ENCODE measurements at places on chromosomes 6 and 20.

- DNase-seq = peak; percentile 58
Observed at GRCh38 chr20:5001174-5002076, at the start of gene SLC23A2. SLC23A2 (minus strand) TSS chr20:5001510; CDS start chr20:4932562, 68,948 bp downstream.

- no peak for DNase-seq
Observed at GRCh38 chr6:94487371-94487770, 1068.0 kb upstream of the EPHA7 start.

DNA sequence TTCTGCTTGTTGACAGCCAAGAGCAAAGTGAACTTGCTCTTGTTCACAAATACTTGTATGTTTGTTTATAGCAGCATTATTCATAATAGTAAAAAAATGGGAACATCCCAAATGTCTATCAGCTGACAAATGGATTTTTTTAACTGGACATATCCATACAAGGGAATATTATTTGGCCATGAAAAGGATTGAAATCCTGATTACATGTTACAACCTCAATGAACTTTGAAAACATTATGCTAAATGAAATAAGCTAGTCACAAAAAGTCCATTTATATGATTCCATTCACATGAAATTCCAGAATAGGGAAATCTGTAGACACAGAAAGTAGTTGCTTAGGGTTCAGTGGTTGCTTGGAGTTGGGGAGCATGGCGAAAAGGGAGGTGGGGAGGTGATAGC is 28.4 kb upstream of the BAG2 start:
- DNase-seq = no peak

DNA sequence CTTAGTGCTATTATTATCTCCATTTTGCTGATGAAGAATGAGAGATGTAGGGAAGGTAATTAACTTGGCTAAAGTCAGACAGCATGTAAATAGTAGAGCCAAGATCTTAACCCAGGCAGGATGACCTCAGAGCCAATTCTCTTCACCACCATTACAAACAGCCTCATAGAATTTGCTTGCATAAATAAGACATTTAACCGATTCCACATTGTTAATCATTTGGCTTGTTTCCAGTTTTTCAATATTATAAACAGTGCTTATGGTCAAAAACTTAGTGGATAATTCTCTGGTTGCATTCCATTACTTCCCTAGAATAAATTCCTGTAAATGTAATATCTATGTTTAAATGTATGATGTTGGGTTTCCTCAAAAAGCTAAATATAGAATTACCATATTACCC is 19.1 kb upstream of the PRDM1 start:
- no peak for DNase-seq

DNA sequence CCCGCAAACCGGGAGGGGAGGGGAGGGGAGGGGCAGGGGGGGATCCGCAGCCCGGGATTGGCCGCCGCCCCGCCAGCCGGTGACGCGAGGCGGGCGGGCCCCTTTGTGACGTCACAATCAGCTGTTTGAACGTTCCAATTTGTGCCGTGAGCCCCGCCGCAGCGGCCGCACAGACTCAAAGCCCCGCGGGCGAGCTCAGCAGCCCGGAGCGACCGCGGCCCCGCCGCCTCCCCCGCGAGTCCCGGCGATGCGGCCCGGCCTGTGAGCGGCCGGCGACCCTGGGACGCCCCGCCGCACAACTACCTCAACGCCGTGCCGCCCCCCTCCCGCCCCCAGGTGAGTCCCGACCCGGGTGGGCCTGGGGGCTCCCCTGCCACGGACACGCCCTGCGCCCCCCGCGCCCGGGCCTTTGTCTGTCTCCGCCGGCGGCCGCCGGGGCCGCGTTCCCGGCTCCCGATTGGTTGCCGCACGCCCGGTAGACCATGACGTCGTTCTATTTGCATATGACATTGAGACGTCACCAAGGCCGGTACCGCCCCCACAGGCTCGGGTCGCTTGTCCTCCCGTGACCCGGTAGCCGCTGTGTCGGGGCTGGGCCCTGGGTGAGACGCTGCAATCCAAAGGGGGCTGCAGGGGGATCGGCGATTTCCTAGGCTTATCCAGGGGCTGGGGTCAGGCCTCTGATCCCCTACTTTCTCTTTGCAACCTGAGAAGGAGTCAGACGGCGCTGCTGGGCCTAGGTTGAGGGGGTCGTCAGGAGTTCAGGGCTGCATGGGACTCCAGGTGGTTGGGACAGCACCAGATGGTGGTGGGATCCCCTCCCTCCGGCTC is at the start of gene TP53INP2:
Gene TP53INP2 (plus strand): TSS at position 168 of the 831 bp plus-strand sequence. CDS start 4,396 bp downstream, outside the sequence.
- DNase-seq = peak; percentile 86

- no peak for DNase-seq
Observed at GRCh38 chr6:74598462-74599393, 607.1 kb downstream of the COL12A1 start.

DNA sequence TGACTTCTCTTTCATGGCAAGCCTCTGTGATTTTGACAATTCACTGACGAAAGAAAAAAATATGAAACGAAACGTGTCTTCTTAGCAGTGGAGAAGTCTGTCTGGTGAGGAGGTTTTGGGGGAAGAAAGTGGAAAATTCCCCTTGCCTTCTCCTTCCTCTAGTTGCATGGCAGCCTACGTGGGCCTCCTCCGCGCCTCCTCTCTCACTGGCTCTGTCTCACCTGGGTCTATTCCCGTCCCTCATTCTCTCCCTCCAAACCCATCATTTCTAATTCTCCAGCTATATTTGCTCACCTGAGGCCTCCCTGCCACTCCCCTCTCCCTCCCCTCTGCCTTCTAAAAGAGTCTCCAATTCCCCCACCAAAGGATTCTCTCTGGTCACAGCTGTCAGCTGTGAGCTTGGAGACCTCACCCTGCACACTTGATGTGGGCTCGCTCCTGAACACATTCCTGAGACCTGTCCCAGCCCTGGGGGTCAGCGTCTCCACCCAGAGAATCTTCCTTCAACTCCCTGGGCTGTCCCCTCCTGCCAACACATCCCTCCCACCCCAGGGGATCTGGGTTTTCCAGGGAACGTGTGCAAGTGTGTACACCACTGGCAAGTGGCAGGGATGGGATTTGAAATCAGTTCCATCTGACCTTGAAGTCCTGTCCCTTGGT is 159.6 kb upstream of the PMEPA1 start:
- DNase-seq = no peak

DNA sequence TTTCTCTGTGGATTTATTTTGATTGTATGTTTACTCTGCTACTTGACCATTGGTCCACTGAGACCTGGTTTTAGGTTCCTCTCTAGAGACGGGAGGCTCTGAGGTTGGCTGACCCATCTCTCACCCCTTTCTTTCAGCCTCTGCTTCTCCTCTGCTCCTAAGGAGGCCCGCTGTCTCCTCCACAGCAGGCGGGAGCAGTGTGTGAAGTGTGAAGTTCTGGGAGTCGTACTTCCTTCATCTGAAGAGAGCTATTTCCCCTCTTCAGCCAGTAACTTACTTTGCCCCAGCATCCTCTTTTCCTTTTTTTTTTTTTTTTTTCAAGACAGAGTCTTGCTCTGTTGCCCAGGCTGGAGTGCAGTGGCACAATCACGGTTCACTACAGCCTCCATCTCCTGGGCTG is 21.1 kb downstream of the PDRG1 start:
- DNase-seq = no peak

DNA sequence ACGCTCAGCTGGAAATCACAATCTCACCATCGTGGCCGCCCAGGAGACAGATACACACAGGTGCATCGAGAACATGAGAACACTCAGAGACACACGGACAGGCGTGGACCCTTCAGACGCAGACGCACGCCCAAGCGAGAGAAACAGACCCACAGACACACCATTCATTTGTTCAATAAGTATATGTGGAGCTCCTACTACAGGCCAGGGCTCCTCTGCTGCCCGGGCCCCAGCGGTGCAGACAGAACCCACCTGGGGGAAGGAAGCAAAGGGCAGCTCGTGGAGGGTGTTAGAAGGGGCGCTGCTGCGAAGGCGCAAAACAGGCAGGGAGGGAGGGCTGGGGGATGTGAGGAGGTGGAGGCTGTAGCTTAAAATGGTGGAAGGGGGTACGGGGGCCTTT is 39.2 kb downstream of the SRC start:
- no peak for DNase-seq

DNA sequence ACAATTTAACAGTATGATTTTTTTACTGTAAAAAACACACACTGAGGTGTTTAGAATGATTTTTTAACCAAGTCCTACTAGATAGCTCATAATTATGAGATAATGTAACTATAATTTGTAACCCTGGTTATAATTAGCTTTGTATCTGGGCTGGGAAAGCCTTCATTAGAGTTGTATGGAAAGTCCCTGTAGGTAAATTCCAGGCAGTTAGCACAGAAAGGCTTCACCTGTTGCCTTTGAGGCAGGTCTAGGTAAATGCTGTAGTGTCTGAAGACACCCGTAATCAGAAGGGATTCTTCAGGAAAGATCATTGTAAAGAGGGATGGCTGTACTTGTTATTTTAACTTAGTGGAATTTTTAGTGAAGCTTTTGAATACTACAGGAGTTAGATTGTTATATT is 1.9 kb downstream of the TMEM200A start:
- DNase-seq = no peak

- DNase-seq = no peak
Observed at GRCh38 chr6:116304538-116305097, 24.9 kb upstream of the TSPYL1 start.

- no peak for DNase-seq
Observed at GRCh38 chr20:13344671-13345070, 123.6 kb downstream of the ISM1 start.

- DNase-seq = no peak
Observed at GRCh38 chr6:4903751-4904370, 100.0 kb downstream of the RPP40 start.

GRCh38 chr6:62298745-62299392 is 12.8 kb upstream of the KHDRBS2 start:
- no peak for DNase-seq

- DNase-seq = peak; percentile 90
Observed at GRCh38 chr6:35731414-35731735, 5.5 kb upstream of the ARMC12 start.

DNA sequence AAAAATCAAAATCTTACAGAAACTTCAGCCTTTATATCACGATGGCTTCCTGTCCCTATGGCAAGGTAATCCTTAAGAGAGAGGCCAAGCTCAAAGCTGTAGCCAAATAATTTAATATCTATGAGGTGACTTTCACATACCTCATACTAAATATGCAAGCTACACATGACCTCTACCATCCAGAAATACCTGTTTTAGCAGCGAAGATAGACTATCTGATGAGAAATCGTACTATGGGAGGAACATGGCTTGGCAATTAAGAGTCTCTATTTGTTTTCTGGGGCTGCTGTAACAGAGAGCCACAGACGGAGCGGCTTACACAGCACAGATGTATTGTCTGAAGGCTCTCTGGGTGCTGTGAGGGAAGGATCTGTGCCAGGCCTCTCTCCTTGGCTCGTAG is 31.0 kb upstream of the SALL4 start:
- DNase-seq = no peak

DNA sequence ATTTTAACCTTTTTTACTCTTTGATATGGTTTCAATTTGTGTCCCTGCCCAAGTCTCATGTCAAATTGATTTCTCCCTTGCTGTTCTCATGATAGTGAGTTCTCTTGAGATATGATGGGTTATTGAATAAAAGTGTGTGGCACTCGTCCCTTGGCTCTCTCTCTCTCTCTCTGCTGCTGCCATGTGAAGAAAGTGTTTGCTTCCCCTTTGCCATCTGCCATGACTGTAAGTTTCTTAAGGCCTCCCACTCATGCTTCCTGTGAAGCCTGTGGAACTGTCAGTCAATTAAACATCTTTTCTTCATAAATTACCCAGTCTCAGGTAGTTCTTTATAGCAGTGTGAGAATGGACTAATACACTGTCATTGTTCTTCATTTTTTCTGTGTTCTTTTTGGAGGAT is 48.5 kb downstream of the LIN28B start:
- no peak for DNase-seq

DNA sequence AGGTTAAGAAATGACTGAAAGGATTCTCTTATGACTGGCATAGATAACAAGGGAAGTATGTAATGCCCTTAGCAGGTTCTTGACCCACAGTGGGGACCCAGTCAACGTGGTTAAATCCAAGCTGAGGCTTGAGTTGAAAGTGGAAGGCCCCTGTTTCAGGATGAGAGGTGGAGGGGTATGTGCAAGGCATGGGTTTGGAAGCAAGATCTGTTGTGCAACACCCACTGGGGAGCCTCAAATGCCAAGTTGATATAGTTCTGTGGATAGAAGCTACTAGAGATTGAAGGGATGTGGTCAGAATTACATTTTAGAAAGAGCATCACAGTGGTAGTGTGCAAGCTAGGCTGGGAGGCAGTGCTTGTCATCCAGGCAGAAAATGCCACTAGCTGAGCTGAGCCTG is 5.1 kb downstream of the PABPC1L start:
- DNase-seq = no peak

GRCh38 chr20:47800623-47801022 is 15.3 kb upstream of the SULF2 start:
- DNase-seq = no peak

- no peak for DNase-seq
Observed at GRCh38 chr6:68502946-68503345, 132.1 kb upstream of the ADGRB3 start.

- peak; percentile 65 for DNase-seq
Observed at GRCh38 chr6:35294308-35294945, 3.2 kb upstream of the DEF6 start.

DNA sequence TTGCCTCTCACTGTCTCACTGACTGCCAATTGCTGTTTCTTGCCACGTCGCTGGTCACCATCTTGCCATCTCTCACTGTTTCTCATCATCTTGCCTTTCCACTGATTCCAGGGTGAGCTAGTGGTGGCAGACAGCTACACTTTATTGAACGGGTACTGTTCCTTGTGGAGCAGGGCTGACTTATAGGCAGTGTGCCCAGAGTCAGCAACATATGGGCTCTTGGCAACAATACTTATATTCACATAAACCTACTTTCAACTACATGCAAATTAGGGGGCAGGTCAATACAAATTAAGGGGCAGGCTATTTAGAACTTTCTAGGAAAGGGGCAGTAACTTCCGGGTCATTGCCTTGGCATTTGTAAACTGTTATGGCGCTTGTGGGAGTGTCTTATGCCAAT is 186.2 kb upstream of the SYNDIG1 start:
- DNase-seq = no peak

DNA sequence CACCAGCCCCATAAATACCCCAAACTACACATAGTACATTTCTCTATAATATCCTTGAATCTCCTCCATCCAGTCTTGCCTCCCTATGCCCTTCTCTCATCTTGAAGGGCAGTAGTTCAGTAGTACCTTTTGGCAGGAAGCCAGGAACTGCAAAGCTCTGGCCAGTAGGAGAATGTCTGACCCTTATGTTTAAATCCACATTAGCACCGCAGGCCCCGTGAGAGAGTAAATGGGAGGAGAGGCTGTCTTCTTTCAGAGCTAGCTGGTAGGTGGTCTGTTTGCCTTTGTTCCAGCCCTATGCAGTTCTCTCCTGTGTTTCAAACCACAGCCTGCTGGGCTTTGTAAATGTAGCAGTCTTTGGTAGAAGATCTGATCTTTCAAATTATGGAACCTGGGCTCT is 690.7 kb downstream of the DOK5 start:
- DNase-seq = no peak

GRCh38 chr6:17905611-17906592 is 81.5 kb downstream of the KIF13A start:
- DNase-seq = no peak

DNA sequence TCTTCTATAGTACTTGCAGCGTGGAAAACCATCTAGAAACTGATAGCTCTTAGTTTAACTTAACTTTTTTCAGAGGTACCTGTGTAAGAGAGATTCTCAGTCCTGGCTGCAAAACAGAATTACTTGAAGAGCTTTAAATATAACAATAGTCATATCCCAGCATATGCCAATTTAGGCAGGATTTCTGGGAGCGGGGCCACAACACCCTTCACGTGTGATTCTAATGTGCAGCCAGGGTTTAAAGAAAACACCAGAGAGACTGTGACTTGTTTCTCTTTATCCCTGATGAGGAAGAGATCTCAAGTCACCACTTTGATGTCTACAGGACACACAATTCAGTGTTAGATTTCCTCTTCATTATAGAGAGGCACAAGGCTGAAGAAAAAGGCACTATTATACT is 103.7 kb downstream of the PDSS2 start:
- no peak for DNase-seq

Data from naive thymus-derived CD4-positive, alpha-beta T cell (primary cell).